ENCODE measurements at places on chromosomes 12 and 14.

DNA sequence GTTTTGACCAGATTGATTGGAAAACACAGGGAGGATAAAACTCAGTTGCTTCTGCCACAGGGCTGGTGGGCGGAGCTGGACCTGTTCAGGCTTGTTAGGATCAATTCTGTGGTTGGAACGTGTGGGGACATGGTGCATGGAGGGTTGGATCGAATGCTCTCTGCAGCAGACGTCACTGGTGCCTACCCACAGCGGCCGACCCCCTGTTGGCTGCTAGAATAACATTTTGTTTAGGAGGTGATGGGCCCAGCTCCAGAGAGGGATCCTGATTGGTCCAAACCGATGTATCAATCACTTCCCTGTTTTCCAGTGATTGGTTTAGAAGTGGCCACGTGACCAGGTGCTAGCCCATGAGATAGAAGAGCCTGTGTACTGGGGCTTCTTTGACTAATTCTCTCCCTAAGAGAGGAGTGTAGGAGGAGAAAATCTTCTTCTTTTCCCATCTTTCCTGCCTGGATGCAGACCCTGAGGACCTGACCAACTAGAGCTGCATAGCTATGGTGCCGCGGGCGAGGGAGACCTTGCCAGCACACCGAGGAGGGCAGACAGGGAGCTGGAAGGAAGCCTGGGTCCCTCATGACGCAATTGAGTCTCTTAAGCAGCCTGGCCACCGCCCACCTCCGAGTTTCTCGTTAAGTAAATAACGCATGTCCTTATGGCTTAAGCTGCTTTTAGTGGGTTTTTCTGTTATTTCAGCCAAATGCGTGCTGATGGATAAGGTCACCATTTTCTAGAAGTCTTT is 163.5 kb downstream of the AACS start:
- DNase-seq, result no peak

GRCh38 chr12:57240066-57240921 is 10.7 kb downstream of the STAC3 start:
- peak; percentile 57 for DNase-seq

GRCh38 chr12:89731614-89732013 is 23.0 kb upstream of the ATP2B1 start:
- no peak for DNase-seq

DNA sequence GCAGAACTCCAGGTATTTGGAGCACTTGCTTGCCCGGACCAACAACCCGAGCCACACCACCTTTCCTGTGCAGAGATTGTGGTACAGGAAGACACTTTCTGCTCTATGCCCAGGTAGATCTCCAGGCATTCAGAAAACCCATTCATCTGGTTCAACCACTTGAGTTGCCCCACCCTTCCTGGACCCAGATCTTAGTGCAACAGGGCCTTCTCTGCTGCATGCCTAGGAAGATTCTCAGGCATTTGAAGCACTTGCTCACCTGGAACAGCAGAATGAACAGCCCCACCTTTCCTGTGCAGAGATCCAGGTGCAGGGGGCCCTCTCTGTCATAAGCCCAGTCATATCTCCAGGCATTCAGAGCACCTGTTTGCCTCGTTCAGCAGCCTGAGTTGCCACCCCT is 412.8 kb upstream of the MGAT4C start:
- no peak for DNase-seq

DNA sequence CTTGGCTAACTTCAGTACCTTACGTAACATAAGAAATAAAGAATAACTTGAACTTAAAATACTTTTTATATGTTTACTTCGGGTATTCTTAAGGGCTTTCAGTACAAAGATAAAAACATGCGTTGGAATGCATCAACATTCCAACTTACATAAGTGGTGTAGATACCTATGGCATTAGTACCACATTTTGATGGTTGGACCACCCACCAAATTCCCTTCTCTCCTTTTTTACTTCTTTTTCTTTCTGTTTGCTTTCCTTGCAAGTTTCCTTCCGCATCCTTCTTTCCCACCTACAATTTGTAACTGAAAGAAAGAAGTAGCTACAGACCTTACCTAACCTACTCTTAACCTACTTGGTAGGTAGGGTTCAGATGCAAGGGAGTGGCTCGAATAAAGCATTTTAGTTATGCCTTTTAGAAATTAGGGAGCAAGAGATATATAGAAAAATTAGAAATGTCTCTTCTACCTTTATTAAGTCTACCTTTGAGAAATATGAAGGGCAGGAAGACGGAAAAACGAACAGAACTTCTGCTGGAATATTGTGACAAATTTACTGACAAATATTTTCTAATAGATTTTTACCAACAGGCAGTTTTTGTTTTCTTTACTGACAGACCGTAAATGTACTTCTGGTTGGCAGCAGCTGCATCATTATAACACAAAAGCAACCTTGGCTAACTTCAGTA is 2.1 kb upstream of the ARHGAP5 start:
- DNase-seq, result no peak

Data from D721Med (cell line).